ENCODE measurements at places on chromosomes 13 and 19.
A peak's percentile ranks its signal among the peaks of the same experiment; 100 is the strongest.

- DNase-seq: no peak
These were observed 19.1 kb downstream of the SMARCA4 start for GRCh38 chr19:10979951-10980381.

- DNase-seq: no peak
These were observed 1.7 kb downstream of the PDE4A start for GRCh38 chr19:10422046-10422461.

DNA sequence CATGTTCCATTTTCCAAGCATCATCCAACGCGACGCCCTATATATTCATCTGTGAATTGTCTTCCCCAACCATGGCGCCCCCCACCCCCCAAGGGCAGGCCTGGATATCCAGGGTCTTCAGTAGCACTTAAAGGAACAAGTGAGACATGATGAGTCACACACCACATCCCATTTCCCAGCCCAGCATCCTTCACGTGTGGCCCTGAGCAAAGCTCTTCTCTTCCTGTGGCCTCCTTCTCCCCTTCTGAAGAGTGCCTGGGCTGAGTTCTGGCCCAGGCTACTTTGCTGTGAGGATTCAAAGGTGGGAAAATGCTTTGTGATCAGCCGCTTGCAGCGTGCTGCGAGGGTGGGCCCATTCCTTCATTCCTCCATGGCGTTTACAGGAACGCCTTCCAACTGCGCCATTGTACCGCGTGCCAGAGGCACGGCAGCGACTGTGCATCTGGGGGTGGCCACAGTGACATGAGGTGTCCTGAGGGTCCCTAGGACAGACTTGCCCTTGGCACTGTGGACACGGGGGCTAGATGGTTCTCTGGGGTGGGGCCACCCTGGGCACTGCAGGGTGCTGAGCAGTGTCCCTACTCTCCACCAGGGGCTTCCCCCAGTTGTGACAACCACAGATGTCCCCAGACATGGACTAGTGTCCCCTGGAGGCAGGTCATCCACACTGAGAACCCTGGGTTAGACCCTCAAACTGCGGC, 11.7 kb downstream of the PLIN4 start:
- no peak for DNase-seq

- no peak for DNase-seq
These were observed 646.9 kb upstream of the PCDH9 start for GRCh38 chr13:67877031-67877430.

- no peak for DNase-seq
These were observed 42.0 kb downstream of the MRPL57 start for GRCh38 chr13:21218351-21219035.

DNA sequence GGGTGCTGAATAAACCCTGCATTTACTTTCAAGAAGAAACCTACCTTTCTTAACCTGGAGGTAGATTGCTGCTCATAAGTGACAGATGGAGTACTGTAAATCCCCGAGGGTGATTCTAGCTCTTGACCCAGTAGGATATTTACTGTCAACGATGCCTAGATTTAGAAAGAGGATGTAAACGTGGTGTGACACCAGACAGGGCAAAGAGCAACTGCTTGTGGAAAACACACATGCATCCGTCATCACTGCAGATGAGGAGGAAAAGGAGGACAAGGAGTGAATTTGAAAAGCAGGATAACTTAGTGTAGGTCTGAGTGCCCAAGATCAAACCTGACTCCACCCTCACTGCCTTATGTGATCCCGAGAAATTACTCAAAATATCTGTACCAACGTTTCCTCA, 9.8 kb upstream of the CLN5 start:
- DNase-seq: no peak

GRCh38 chr19:12695096-12695495, 1.3 kb downstream of the FBXW9 start:
- no peak for DNase-seq

GRCh38 chr19:43809762-43810696, 7.8 kb upstream of the LYPD5 start:
- peak; percentile 66 for DNase-seq

- no peak for DNase-seq
These were observed 4.6 kb upstream of the CACNG8 start for GRCh38 chr19:53958168-53958571.

DNA sequence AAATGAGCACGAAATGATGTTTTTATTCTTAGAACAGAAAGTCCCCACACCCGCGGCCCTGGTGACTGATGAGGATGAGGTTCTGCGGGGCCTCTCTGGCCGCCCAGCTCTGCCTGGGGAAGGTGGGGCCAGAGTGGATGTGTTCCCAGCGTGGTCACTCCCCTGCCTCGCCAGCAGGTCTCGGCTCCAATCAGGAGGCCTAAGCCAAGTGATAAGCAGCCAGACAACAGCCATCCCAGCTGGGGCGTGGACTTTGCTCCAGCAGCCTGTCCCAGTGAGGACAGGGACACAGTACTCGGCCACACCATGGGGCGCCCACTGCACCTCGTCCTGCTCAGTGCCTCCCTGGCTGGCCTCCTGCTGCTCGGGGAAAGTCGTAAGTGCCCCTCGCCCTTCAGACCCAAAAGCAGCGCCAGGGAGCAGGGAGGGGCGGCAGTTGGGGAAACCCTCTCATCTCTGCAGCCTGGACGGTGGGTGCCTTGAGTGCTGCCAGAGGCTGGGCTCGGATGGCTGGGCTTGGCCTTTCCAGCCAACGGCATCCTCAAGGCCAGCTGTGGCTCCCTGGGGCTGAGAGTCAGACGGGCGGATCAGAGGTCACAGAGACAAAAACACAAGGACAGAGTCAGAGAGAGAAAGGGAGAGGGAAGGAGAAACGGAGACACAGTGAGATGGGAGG, at the start of gene F10:
Gene F10 (plus strand): TSS at position 250 of the 676 bp plus-strand sequence. CDS start 57 bp downstream, at position 307.
- DNase-seq: no peak

DNA sequence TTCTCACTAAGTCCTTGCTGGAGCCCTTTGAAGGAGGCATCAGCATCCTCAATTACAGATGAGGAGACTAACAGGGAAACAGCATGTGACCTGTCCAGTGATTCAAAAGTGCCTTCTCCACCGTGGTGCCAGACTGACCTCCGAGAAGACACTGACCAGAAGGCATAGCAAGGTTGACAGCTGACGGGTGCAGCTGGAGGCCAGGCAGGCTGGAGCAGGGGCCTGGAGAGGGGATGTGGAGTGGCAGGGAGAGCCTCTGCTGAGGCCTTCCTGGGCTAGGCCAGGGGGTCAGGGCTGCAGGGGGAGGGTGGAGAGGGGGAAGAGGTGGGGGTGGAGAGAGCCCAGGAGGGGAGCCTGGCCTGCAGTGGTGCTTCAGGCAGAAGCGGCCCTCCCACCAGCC, 66.3 kb downstream of the KCTD15 start:
- no peak for DNase-seq

GRCh38 chr19:46537136-46538097, 41.8 kb upstream of the PNMA8B start:
- DNase-seq: peak; percentile 33

GRCh38 chr13:56718791-56719190, 421.9 kb upstream of the PRR20A start:
- no peak for DNase-seq

- DNase-seq: no peak
These were observed 172.3 kb upstream of the TSC22D1 start for GRCh38 chr13:44748439-44748838.

DNA sequence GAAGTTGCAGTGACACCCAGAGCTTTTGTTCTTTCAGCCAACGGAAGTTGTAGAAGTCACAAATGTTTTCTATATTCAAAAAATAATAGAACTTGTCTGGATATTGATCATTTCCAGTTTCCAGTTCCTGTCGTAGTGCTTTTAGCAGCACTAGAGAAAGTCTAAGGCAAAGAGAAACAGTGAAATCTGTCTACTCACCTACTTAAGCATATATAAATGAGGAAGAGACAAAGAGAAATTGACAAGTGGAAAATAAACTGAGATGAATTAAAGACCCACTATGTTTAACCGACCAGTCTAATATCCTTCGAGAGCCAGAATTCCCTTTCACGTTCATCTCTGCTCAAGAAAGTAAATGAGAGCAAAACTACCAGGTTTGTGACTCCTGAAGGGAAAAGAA, 36.7 kb downstream of the DACH1 start:
- DNase-seq: no peak

DNA sequence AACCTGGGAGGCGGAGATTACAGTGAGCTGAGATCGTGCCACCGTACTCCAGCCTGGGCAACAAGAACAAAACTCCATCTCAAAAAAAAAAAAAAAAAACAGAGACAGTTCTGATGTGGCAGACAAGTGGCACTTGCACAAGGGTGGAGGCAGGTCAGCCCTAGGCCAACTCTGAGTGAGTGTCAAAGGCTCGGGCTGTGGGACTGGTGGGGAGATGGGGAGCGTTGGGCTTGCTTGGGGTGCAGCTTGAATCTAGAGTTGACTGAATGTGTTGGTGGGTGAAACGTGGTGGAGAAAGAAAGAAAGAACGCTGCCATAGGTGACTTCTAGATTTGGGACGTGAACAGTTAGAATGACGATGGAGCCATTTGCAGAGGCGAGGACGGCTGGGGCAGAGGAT, 121.3 kb upstream of the SPACA7 start:
- DNase-seq: no peak

DNA sequence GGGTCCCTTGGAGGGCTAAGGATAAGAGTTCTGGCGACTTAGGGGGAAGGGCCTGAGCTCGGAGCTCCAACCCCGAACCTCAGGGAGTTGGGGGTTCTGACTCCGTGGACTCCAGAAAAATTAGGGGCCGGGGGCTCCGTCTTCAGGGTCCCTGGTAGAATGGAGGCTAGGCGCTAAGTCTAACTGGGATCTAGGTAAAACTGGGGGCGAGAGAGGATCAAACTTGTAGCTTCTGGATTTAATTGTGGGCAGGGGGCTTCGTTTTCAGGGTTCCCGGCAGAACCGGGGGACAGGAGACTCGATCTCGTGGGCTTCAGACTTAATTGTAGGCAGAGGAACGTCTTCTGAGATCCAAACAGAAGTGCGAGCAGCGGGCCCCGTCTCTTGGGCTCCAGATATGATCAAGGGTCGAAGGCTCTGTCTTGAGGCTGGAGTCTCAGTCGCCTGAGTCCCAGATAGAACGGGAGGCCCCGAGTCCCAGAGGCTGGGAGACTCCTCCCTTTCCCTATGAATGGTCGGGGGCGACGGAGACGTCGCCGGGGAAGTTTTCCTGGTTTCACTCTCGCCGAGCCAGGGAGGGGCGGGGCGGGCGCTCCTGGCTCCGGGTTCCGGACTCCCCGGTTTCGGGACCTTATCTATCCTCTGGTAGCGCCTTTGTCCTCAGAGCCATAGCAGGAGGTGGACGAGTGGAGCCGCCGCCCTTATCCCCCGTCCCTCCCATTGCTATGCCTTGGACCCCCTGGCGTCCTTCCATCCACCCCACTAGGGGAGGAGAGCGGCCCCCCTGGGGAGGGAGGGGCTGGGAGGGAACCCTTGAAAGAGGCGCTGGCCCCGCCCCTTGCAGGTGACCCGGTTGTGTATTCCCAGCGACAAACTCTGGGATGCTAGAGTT, 1.3 kb downstream of the NECTIN2 start:
- peak; percentile 71 for DNase-seq

GRCh38 chr13:82879921-82880320, 1002.4 kb downstream of the SLITRK1 start:
- DNase-seq: no peak

- no peak for DNase-seq
These were observed 6.7 kb upstream of the ERFL start for GRCh38 chr19:41934849-41935374.

DNA sequence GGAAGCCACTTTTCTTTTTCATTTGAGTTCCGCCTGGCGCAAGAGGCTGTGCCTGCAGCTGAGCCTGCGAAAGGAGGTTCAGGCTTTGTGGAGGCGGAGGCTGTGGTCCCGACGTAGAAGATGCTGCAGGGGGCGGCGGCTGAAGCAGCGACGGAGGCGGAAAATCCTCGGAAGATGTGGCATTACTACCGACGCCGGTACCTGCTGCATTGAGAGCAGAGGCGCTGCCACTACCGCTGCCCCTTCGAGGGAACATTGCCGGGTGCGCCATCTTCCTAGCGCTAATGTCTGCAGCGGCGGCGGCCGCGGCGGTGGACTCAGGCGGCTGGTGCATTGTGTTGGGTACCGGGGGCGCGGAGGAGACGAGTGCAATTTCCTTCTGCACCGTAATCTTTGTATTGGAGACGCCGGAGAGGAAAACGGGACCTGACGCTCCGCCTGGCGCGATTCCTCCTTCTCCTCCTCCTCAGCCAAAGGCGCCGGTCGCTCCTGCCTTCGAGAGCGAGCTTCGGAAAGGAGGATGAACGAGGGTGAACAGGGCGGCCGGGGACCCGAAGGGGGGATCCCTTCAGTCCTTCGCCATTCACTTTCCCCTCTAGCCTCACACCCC, at the start of gene TSC22D1:
Gene TSC22D1 (minus strand): TSS at position 590 of the 610 bp plus-strand sequence. CDS start 256 bp downstream, at position 334.
- peak; percentile 19 for DNase-seq
